Glutamatergic neuron (in vitro differentiated cells): ENCODE measurements at places on chromosomes 4 and X. TPM values are rescaled to one million over a fixed set of nuclear protein-coding genes. Genes with fewer than 3 reads are reported as not detected.

The MID2 gene
- total RNA-seq = 5.5 TPM

The PRRG3 gene
- 2.0 TPM for total RNA-seq

The USP51 gene
- total RNA-seq = 2.7 TPM

The TLR2 gene
- not detected for total RNA-seq

The ODAPH gene
- not detected for total RNA-seq

The PDS5A gene
- 66.0 TPM for total RNA-seq

The PAGE2 gene
- total RNA-seq = not detected

The ASMT gene
- total RNA-seq = not detected

The GC gene
- not detected for total RNA-seq

The FAM47E gene
- 2.9 TPM for total RNA-seq

The GPAT3 gene
- total RNA-seq = not detected

The BMP3 gene
- 1.8 TPM for total RNA-seq

The ZAR1 gene
- total RNA-seq = 0.49 TPM

The CSAG1 gene
- total RNA-seq = 0.98 TPM

The NAT8L gene
- 8.3 TPM for total RNA-seq

The TNIP3 gene
- total RNA-seq = not detected

The GPR50 gene
- 0.42 TPM for total RNA-seq

The RHOXF1 gene
- 0.98 TPM for total RNA-seq

The CENPI gene
- 10.2 TPM for total RNA-seq

The MAOB gene
- not detected for total RNA-seq

The GJB1 gene
- not detected for total RNA-seq

The RRH gene
- total RNA-seq = 0.29 TPM

The RHOXF2B gene
- not detected for total RNA-seq

The SLC9B2 gene
- 14.4 TPM for total RNA-seq

The RAB40A gene
- total RNA-seq = 0.47 TPM

The NDNF gene
- total RNA-seq = 1.3 TPM
